CD4-positive, alpha-beta T cell treated with Interleukin-6 at 100 ng/mL for 8 hours (primary cell): ENCODE measurements at places on chromosomes 4 and X.

DNA sequence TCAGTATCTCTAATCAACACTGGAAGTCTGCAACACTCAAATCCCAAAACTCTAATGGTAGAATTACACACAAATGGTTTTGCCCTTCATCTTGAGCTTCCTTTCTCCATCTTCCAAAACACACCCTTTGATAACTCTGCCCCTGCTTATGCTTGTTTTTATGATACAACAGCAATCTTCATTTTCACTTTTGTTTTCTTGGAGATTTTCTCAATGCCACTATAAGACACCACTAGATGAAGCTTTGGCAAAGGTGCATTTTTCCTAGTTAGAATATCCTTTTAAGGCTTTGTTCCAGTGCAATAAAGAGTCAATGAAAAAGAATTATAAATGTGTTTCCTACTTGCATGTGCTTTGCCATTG, 472.4 kb upstream of the NWD2 start:
- DNase-seq = no peak

GRCh38 chr4:15778289-15779241, at the start of gene CD38:
Gene CD38, plus strand, starts transcription at chr4:15778328. Its CDS starts 87 bp downstream, at chr4:15778415.
- DNase-seq = peak; percentile 34

GRCh38 chr4:6032249-6033244, 14.3 kb upstream of the C4orf50 start:
- DNase-seq = no peak

DNA sequence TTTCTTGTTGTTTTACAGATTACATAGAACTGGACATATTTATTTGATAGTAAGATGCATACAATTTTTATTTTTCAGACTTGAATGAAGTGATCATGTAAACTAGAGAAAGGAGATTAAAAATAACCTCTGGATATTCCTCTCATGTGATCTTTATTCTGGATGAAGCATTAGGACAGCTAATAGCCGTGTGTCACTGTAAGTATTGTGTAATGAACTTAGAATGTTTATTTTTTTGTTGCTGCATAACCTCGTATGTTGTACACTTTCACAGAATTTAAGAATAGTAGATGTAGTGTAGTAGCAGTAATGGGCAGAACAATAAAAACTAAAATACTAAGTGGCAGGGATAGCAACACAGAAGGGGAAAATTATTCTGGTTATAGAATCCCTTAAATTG, 2094.5 kb upstream of the TENM3 start:
- DNase-seq = no peak

GRCh38 chrX:18578546-18578945, 93.4 kb downstream of the RS1 start:
- no peak for DNase-seq

- no peak for DNase-seq
These were observed 58.1 kb downstream of the SLC30A9 start for GRCh38 chr4:42048394-42048793.

- no peak for DNase-seq
These were observed 51.3 kb downstream of the ATP11C start for GRCh38 chrX:139881572-139881971.

- DNase-seq = peak; percentile 51
These were observed 37.0 kb upstream of the ZBTB33 start for GRCh38 chrX:120213438-120214265.

DNA sequence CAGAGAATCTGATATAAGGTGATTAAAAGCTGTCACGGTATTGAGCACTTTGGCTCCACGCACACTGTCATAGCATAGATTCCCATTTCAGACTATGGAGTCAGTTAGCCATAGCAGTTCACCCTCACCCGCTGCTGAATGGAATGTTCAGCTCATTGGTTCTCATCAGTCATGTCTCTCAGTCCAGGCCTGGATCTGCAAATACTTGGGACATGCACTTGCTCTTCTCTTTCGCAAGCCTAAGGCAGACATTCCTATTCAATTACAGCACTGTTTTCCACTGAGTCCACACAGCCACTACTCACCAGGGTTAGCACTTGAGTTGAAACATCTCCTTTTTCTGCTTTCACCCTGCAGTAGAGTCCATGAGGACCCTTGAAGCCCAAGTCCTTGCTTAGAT, 30.6 kb upstream of the SCML1 start:
- no peak for DNase-seq

DNA sequence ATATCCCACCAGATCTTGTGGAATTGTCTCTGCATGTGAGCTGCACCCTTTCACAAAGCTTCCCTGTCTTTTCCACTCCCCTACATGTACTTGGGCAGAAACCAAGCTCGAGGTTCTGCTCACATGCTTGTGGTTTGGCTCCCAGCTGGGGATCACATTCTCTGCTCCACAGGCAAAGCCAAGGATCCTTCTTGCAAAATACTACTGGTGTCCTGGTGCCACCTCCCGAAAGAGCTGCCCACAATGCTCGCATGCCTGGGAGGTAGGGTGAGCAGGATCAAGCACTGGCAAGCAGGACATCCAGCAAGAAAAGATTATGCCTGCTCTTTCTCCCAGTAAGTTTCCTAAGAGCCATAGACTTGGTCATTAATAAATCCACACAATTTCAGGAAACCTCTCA, 45.1 kb upstream of the PPARGC1A start:
- DNase-seq = no peak

- no peak for DNase-seq
These were observed 93.6 kb downstream of the HHIP start for GRCh38 chr4:144739511-144740033.

GRCh38 chr4:78372355-78372988, 179.1 kb upstream of the ANXA3 start:
- DNase-seq = no peak

DNA sequence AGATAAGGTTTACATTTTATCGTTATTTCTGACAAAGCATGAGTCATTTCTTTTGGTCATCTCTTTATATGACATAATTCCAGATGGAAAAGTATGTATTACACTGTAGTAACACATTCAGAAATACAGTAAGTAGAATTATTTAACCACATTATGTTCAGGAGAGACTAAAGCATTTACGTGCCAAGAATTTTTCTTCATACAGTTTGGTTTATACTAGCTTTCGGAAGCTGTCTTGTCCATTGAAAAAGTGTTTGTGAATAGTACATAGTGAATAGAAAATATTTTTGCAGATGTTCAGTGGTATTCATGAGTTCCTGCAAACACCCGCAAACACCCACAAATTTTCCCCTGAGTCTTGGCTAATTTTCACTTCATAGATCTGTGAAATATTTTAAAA, 1033.0 kb upstream of the INTU start:
- DNase-seq = no peak

DNA sequence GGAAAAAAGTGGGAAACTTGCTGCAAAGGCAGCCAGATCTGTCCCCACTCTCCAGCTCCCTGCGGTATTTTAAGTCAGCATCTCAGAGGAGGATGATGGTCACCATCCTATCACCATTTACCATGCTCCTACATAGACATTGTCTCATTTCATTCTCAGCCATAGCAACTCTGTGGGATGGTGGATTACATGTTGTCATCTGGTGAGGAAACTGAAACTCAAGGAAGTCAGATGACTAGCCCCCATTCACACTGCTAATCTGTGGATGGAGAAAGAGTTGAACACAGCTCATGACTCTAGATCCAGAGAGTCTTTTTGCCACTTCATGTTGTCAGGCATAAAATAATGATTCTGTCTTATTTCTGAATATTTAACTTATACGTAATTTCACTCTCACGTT, 323.5 kb downstream of the PTTG2 start:
- DNase-seq = no peak

GRCh38 chr4:118765399-118765798, 70.5 kb downstream of the SEC24D start:
- no peak for DNase-seq

GRCh38 chr4:39621582-39621981, 17.1 kb downstream of the SMIM14 start:
- no peak for DNase-seq

DNA sequence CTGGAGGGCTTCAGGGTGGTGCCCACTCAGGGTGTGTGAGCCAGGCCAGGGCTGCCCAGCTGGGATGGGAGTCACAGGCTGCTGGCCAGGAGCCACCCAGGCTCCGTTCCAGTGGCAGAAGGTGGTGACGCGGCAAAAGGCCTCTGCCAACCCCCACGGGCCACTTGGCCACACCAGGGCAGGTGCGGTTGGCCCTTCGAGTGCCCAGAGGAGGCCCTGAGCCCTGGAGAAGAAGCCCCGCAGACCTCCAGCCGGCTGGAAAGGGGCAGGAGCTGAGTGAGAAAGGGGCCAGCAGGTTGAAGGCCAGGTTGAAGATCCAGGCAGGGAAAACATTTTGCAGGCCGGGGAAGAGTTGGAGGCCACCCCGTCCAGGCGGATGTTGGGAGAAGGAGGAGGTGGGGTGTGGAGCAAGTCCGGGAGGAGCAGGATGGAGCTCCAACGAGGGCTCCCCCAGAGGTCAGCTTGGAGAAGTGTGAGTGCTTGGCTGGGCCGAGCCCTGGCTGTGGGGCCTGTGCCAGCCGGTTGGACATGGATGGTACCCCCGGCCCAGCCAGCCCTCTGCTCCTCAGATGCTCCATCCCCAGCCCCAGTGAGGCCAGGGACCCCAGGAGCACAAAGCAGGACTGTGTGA, 2.8 kb upstream of the CPLX1 start:
- DNase-seq = no peak
